GM23338 (cell line): ENCODE measurements at places on chromosomes 16 and 17.
A peak's percentile ranks its signal among the peaks of the same experiment; 100 is the strongest.

- DNase-seq = peak; percentile 86
Measured at GRCh38 chr16:27109666-27110523, 43.2 kb downstream of the C16orf82 start.

GRCh38 chr17:82893779-82894178, 54.0 kb upstream of the ZNF750 start:
- no peak for DNase-seq

DNA sequence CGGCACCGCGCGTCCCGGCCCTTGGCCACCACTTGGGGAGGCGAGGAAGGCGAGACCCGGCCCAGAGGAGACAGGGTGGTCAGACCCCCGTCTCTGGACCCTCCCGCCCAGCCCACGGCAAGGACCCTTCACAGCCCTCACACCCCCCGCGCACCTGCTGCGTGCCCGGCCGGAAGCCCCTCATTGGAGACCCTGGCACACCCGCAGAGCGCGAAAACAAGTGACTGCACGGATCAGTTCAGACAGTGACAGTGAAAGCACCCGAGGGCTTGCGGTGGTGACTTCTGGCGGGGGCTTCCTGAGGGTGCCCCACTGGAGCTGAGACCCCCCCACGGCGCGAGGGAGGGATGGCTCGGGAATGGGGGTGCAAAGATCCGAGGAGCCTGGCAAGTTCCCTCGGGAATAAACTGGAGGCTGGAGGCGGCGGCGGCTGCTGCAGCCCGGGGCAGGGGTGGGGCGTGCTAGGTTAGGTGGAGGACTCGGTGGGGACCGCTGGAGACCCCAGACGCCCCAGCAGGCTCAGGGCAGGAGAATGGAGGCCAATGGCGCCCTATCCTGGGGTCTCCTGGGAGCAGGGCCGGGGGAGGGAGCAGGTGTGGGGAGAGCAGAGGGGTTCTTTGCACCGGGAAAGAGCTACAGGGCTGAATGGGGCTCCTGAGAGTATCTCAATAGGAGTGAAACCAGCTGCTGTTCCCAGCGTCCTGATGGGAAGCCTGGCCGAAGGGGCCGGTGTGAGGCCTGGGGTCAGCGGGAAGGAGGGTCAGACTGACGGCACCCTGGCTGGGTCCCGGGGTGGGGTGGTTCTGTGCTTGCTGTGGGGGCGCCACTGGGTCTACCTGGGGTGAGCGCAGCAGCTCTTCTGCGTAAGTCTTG, 824 bp upstream of the FBXL16 start:
- DNase-seq = peak; percentile 76

- DNase-seq = no peak
Measured at GRCh38 chr16:81189100-81189664, 49.3 kb upstream of the BCO1 start.

DNA sequence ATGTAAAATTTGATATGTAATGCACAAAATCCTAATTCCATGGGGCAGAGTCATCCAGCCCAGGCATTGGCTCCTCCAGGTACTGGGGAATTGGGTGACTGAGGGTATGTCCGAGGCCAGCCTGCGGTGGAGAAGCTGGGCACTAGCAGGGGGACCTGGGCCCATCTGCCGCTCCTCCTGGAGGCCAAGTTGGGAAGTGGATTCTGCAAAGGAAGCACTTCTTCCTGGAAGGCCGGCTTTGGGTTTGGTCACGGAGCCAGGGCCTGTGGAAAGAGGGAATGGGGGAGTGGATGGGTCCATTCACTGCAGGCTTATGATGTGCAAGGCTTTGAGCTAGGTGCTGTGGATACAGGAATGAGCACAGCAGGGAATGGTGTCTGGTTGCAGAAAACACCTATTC, 85.8 kb downstream of the GNAO1 start:
- peak; percentile 84 for DNase-seq

GRCh38 chr16:591231-591630, 1.4 kb downstream of the RAB40C start:
- DNase-seq = no peak

DNA sequence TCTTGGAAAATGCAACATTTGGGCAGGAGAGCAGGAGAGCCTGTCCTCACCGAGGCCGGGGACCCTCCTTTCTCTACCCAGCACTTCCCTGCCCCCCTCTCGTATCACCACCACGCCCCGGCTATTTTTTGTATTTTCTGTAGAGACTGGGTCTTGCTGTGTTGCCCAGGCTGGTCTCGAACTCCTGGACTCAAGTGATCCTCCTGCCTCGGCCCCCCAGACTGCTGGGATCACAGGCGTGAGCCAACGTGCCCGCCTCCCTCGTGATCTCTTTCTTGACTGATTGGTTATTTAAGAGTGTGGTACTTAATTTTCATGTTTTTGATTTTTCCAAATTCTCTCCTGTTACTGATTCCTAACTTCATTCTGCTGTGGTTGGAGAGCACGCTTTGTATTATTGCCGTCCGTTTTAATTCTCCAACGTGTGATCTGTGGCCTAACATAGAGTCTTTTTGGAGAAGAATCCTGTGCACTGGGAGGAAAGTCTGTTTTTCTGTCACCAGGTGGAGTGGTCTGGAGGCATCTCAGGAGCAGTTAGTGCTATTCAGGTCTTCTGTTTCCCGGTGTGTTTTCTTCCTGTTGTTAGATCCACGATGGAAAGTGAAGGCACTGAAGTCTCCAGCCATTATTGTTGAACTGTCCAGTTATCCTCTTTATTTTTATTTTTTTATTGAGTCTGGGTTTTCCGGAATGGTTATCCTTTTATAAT, 40.4 kb downstream of the ZNF778 start:
- no peak for DNase-seq

- DNase-seq = no peak
Measured at GRCh38 chr17:49450735-49451134, 36.1 kb upstream of the PHB1 start.

DNA sequence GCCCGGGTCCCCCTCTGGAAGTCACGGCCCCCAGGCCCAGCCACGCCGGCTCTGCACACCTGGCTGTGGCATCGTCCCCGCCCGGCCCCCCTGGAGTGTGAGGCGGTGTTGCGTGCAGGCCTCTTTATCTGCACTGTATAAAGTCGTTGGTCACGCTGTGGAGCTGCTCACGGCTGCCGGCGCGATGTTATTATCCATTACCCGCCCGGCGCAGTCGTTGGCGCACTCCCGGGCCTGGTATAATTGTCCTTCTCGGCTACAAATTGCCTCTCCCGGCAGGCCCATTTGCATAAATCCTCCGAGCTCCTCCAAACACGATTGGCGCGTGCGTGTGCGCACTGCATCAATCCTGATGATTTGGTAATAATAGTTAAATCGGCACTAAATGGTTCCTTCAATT, 57.8 kb downstream of the BAHCC1 start:
- DNase-seq = no peak

DNA sequence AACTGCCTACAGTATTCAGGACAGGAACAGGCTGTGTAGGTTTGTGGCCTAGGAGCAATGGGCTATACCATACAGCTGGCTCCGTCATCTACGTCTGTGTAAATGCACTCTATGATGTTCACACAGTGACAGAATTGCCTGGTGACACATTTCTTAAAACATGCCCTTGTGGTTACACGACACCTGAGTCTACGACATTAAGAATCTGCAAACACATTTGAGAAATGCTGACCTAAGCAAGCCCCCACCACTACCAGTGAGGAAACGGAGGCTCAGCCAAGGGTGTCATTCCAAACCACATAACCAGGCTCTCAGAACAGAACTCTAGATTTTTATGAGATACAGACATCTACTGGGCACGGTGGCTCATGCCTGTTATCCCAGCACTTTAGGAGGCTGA, 23.5 kb downstream of the USP36 start:
- DNase-seq = no peak

GRCh38 chr17:50519141-50519834, 11.0 kb downstream of the MYCBPAP start:
- DNase-seq = no peak

- DNase-seq = no peak
Measured at GRCh38 chr16:83310816-83311215, 497.0 kb upstream of the HSBP1 start.

DNA sequence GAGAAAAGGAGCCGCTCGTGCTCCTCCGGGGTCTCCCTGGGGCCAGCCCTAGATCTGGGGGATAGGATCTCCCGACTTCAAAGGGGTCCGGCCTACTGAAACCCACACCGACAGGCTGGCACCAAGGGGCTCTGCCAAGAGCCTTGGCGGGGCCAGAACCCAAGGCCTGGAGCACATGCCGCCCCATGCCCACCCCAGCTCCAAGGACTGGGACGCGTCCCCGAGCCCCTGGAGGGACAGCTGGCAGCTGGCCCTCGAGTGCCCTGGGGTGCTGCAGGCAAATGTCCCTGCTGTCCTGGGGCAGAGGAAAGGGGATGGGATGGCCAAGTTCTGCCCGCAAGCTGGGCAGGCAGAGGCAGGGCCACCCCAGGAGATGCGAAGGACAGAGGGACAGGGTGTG, 31.8 kb upstream of the ZFPM1 start:
- DNase-seq = no peak

DNA sequence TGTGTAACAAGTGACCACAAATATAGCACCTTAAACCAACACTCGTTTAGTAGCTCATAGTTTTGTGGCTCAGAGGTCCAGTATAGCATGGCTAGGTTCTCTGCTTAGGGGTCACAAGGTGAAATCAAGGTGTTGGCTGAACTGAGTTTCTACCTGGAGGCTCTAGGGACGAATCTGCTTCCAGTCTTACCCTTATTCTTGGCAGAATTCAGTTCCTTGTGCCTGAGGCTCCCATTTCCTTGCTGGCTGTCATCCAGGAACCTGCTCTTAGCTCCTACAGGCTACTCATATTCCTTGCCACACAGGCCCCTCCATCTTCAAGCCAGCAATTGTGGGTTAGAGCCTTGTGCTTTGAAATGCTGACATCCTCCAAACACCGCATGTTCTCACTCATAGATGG, 212.3 kb upstream of the CDH13 start:
- DNase-seq = no peak

- DNase-seq = no peak
Measured at GRCh38 chr16:15973421-15973820, 24.0 kb downstream of the ABCC1 start.

- DNase-seq = no peak
Measured at GRCh38 chr16:19284207-19284606, 1.3 kb upstream of the CLEC19A start.

- DNase-seq = no peak
Measured at GRCh38 chr17:81378941-81379511, 16.2 kb upstream of the BAHCC1 start.

GRCh38 chr16:12833926-12834325, 30.2 kb upstream of the CPPED1 start:
- peak; percentile 46 for DNase-seq

DNA sequence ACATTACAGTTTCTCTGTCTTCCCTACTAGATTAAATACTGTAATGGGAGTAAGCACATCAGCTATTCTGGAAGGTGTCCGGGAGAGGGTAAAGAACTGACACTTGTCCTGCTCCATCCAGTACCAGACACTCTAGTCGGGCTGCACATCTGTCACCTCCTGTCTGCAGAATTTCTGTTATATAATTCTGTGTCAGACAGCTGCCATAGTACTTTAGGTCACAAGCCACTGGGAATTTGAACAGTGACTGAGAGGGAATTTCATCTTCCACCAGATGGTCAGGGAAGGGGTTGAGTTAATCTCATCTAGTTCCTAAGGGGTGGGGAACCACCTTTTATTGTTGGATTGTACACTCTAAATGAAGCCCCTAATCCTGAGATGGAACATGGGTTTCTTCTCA, 58.6 kb upstream of the NUDT7 start:
- DNase-seq = no peak

GRCh38 chr17:50935221-50935995, 69.3 kb upstream of the TOB1 start:
- no peak for DNase-seq

DNA sequence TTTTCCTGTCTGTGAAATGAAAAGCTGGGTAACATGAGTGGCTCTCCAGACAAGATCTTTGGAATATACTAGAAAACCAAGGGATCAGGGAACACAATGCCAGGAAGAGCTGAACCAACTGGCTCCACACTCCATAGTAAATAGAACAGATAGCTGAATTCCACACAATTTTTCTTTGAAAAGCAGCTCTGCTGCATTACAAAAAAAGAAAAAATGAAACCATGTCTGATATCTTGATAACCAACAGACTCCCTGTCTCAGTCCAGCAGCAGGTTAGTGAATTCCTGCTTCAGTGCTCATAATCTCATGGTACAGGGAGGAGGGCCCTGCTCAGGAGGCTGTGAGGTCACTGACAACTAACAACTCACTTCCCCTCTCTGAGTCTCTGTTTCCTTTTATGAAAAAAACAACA, 97.1 kb downstream of the CDH11 start:
- no peak for DNase-seq

DNA sequence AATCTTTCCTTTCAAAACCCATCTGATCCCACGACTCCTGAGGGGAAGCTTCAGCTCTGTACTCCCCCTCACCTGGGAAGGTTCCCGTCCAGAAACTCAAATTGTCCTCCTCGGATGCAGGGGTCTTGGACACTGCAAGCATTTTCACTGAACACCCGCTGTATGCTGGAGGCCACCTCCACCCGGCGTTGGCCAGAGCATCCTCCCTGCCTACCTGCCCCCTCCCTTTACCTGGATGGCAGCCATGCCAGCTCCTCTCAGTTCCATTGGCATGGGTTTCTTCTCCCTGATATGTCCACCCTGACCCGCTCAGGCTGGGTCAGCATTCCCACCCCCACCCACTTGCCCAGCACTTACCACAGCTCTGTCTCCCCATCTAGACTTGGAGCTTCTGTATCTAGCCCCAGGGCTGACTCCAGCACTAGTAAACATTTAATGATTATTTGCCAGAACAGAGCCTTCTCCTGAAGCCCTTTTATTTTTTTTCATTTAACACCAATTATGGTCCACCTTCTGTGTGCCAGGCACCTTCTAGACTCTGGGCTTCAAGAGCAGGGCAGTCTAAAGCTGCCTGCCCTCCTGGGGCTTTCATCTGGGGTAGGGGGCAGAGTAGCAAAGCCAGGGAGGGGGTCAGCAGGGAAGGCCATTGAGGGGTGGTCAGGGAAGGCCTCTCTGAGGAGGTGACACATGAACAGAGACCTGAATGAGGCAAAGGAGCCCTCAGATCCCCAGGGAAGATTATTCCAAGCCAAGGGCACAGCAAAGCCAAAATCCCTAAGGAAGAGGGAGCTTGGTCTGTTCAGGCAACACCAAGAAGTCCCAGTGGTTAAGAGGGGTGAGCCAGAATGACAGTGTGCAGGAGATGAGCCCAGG, 8.9 kb upstream of the KRT19 start:
- DNase-seq = no peak

DNA sequence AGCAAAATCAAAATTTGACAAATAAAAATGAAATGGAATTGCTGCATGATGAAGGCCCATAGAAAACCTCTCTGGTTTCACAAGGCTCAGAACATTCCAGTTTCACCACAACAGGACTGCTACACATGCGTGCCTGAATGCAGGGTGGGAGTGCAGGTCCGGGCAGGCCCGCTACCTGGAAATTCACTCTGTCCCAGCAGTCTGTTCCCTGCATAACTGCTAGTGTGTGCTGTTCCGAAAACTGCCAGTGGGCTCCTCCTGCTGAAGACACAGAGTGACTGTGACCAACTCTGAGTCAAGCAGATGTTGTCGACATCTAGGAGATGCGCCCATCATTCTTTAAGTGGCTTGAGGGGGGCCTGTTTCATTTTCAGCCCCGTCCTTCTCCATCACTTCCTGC, 284.8 kb upstream of the MAF start:
- DNase-seq = peak; percentile 5

- DNase-seq = no peak
Measured at GRCh38 chr17:40209404-40210093, 9.6 kb upstream of the WIPF2 start.

GRCh38 chr16:76164970-76165558, 112.1 kb upstream of the CNTNAP4 start:
- no peak for DNase-seq
